Activated effector memory CD4-positive, alpha-beta T cell treated with Interleukin-2 at 50 U/mL for 16 hours (primary cell): ENCODE measurements at places on chromosomes 11 and 22.

DNA sequence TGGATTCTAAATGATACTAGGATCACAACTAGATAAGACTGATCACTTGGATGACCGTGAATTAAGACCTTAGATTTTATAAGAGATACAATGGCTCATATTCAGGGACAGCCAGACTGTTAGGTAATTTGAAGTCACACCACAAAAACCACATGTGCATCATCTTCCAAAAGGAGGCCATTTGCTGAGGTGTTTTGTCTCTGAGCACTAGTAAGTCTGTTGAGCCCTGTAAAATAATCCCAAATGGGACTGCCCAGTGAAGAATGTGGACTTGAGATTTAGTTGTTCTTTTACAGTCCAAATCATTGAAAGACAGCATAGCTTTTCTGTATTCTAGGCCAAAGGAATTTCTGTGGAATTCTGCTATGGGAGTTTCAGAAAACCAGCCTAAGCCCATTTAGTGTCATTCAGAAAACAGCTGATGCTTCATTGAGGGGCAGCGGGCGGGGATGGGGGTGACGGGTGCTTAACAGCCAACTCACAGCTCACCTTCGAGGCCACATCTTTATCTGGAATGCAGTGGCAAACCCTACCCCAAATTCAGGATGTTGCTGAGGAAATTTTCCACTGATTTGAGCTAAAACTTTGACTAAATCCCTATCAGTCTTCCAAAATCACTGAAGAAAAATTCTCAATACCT lies 80.1 kb upstream of the BIRC3 start:
- no peak for DNase-seq

DNA sequence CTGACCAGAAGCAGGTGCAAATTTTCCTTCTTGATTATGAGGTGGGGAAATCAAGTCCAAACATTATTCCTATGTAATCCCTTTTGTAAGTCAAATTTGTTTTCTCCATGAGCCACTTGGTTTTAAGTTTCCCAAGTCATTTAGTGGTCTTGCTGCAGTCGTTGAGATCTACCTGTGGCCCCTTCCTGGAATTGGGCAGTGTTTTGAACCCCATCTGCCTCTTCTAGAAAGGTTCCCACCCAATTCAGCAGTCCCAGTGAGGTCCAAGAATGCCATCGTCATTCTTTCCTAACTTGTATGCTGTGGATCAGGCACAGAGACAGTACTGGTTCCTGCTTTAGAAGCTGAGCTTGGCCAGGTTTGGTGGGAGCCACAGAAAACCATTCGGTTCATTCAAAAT lies 77.8 kb upstream of the GNAZ start:
- no peak for DNase-seq

DNA sequence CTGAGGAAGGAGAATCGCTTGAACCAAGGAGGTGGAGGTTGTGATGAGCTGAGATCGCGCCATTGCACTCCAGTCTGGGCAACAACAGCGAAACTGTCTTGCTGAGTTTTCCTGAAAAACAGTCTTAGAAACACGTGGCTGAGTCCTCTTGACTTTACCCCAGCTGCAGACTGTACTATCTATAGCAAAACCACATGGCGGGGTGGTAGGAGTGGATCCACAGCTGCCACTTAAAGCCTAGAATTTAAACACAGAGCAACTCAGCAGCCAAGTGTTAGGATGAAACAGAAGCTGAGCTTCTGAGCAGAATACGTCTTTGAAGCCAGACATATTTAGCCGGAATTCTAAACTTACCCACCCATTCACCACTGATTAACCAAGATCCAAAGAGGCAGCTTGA lies 14.1 kb downstream of the PATZ1 start:
- DNase-seq, result no peak

DNA sequence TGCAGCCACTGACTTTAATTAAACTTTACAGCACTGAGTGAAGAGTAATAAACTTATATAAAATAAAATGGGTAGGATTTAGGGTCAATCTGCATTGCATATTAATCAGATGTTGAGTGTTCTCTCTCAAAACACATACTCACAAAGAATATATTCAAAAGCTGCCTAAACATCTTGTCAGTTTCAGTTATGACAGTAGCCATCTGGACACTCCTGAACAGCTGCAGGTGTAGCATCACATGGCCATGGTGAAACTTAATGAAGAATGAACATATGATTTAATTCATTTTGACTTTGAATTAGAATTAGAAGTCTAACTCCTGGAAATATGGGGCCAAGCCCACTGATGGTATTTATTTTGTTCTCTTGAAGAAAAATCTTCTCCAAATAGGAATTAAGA lies 684.3 kb upstream of the RAG2 start:
- DNase-seq, result no peak

GRCh38 chr11:74681686-74682651 lies 49.3 kb downstream of the CHRDL2 start:
- no peak for DNase-seq

- DNase-seq, result no peak
These were observed 10.7 kb downstream of the IL2RB start for GRCh38 chr22:37138849-37139561.

DNA sequence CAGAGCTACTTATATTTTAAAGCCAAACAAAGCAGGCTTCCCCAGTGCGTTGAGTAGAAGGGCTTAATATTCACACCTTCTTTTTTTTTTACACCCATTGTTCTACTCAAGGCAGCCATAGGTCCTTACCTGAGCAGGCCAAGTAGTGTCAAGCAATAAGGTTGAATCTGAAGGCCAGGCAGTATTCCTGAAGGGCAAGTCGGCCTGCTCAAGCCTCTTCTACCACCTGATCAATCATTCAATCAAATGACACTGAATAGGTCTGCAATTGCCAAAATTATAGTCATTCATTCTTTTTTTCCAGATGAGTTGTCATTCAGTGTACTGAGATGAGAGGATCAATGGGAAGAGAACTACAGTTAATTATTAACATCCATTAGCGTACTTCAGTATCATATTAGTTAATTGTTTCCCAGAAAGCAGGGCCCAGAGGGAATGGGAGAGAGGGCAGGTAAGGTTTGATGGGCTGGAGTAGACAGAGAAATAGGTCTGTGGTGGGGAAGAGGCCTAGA lies 11.9 kb upstream of the PPP2R1B start:
- no peak for DNase-seq

- no peak for DNase-seq
These were observed 702 bp downstream of the SYN3 start for GRCh38 chr22:33057363-33057995.

DNA sequence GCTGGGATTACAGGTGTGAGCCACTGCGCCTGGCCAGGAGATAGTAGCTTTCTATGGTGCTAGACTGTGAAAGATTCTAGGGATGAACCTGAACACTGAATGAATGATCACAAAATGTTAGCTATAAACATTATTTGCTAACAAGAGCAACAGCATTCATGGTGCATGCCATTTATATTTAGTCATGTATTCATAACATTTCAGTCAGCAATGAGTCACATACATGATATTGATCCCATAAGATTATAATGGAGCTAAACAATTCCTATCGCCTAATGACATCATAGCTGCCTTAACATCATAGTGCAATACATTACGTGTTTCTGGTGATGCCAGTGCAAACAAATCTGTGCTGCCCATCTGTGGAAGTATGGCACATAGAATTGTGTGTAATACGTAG lies 164.1 kb downstream of the ARHGAP42 start:
- DNase-seq, result no peak

DNA sequence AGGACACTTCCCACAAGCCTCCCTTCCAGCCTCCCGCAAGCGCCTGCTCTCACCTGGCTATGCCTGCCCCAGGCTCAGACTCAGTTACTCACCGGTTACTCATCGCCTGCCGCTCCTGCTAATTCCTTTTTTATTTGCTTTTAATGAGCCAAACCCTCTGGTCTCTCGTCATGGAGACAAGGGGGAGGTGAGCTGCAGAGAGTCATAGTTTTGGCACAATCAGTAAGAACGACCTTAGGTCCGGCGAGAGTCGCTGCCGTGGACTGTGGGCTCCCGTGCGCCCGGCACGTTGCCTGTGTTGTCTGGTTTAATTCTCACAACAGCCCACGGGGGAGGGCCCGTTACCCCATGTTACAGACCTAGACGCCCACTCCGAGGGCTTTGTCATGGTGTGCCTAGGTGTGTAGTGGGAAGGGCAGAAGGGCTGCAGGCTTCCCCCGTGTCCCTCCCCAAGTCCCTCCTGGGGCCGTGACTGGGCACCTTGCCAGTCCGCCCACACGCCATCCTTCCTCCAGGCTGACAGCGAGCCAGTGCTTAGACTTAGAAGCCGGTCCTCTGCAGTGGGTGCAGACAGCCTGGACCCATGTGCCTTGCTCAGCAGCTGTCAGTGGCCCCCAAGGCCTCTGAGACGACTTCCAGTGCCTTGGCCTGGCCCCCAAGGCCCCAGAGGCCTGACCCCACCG lies 42.2 kb downstream of the WNT7B start:
- no peak for DNase-seq

GRCh38 chr11:58152781-58153180 lies 27.5 kb upstream of the OR9I1 start:
- no peak for DNase-seq

- peak; percentile 72 for DNase-seq
These were observed at the start of gene NAV2 for GRCh38 chr11:19712281-19713195. NAV2 (plus strand) TSS chr11:19712837; CDS start chr11:19713696, 859 bp downstream.

DNA sequence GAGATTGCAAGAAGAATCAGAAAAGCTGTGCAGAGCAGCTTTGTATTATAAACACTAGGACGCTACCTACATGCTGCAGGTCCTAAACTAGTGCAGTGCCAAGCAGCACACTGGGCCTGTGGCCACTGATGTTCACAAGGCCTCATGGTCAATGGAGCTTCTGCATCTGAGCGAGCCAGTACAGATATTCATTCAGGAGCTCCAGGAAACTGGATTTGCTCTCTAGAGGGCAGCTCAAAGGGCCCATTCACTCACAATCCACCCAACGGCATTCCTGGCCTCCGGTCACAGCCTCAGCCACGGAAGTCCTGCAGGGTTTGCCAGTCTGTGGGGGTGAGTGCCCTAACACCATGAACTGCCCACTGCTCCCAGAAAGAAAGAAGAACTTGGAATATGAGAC lies 5.8 kb upstream of the TBC1D10A start:
- DNase-seq, result no peak

DNA sequence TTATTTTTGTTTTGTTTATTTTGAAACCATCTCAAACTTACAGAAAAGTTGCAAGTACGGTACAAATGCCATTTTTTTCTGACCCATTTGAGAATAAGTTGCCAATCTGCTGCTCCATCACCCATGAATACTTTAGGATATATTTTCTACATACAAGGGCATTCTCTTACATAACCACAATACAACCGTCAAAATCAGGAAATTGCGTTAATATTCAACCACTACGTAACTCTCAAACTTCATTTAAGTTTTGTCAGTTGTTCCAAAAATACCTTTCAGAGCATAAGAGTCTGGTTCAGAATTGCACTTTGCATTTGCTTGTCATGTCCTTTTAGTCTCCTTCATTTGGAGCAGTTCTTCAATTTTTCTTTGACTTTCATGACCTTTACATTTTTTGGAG lies 194.3 kb upstream of the BDNF start:
- no peak for DNase-seq

DNA sequence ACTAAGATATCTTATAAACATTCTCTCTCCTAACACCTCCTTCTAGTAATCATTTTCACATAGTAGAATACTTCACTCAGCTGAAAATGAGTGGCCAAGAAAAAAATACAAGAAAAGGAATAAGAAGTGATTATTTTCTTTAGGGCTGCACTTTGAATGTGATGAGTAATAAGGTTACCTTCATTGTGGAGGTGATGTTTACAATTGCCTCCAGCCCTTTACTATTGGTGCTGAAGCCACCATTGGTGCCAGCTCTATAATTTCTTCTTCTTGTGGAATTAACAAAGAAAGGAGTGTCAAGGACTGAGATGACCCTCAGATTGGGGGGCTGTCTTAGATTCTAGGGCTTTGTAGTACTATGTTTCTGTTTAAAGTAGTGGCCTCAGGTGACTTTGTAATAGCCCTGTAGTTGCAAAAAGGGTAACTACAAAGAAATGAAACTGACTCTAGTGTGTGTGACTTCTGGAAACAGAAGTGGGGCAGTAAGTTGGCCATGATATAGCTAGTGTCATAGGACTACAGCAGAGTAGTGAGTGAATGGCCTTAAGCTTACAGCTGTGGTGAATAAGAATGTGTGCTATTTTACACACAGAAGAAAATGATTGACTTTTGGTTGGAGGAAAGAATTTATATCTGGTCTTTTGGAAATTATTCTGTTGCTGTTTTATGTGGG lies 287.2 kb downstream of the TMEM135 start:
- no peak for DNase-seq

DNA sequence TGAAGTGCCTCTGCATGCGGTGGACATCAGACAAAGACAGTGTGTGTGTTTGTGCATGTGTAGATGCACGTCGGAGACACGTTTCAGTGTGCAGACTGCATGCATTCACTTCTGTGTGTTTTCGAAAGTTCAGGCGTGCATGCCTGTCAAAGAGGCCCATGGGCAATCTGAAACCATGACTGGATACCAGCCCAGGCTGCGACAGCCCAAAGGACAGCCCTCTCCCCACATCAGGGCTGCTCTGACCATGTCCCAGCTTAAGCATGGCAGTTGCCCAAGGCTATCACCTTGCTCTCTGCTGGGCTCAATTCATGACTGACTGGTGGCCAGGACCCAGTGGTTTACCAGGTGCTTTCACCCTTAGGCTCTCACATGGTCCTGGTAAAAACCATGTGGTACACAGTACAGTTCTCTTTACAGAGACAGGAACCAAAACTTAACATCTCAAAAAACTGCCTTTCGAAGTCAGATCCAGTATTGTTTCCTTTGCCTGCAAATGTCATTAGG lies 423.7 kb upstream of the CADM1 start:
- DNase-seq, result no peak

- no peak for DNase-seq
These were observed 49.5 kb upstream of the HSPA8 start for GRCh38 chr11:123111465-123111864.

GRCh38 chr11:24357620-24358410 lies 139.0 kb upstream of the LUZP2 start:
- DNase-seq, result no peak

DNA sequence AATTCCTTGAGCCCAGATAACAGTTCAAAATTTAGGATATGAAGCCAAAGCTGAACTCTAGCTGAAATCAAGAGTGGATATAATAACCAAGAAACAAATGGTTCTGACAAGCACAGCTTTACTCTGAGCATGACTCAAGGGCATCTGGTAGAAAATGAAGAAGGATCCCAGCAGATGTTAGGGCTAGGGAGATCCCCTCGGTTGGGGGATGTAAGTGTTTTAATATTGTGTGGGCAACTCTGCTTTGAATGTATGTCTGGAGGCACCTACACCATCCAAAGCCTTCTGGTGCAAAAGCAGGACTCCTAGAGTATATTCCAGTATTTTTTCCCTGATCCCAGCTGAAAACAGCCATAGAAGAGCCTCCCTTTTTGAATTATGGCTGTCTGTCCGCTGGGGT lies 61.7 kb downstream of the FLI1 start:
- no peak for DNase-seq

- DNase-seq, result no peak
These were observed 1.4 kb downstream of the MADD start for GRCh38 chr11:47271328-47271727.
